Activated T-cell treated with anti-CD3 and anti-CD28 coated beads, Interleukin-2, amount 50 U/mL, for 48 hours (primary cell): ENCODE measurements at places on chromosomes 1 and 21.
A peak's percentile ranks its signal among the peaks of the same experiment; 100 is the strongest.

DNA sequence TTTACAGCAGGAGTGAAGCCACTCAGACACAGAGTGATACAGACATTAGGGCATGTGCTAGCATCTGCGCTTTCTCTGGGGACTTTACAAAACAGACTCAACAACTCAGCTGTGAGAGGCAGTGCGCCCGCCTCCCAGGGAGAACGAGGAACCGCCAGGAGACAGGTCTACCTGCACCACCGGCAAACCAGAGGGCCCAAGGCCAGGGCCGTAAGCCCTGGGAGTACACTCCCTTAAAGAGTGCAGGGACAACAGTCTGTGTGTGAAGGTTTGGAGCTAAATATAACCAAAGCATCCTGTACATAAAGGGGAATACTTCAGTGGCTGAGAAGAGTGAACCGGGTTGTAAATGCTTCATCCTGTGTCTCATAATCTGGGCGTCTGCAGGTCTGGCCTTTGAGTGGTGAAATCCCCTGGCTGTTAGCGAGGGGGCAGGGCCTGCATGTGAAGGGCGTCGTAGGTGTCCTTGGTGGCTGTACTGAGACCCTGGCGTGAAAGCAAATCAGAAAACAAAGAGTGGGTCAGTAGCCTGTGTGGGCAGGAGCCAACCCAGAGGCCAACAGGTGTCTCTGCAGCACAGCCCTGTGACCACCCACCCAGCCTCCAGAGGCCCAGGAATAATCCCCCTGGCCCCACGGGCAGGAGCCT, 86.9 kb downstream of the CD247 start:
- no peak for DNase-seq

- peak; percentile 92 for DNase-seq
Measured at GRCh38 chr1:156445789-156446263, 54.7 kb downstream of the MEF2D start.

DNA sequence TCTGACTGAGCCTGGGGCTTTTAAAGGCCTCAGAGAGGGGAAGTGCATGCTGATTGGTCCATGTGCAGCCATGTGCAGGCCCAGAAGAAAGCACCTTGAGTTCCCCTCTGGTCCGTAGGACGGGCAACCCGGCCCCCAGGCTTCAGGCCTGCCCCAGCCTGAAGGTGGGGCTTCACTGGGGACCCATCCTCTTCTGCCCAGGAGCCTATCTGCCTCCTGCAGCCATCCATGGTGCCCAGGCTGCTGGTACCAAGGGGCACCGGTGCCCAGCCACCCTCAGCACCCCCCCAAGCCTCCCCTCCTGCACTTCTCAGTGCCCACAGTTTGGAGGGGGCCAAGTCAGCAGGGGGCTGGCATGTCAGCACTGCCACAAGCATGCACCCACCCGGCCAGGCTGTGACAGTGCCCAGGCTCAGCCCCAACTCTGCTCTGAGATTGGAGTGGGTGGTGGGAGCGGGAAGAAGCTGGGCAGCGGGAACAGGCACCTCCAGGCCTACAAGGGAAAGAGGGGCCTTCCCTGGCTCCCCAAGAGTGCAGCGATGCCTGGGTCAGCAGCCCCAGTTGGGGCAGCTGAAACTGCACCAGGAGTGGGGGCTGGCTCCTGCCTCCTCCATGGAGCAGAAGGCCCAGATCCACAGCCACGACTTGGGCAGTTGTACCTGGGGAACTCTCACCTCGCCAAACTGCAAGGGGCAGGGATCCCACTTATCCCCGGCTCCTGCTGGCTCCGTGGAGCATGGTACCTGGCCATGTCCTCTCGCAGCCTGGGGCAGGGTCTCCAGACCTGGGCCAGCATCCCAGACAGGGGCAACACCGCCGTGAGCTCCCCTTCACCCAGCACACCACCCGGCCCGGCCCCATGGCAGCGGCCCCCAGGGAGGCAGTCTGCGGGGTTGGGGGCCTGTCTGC, 11.7 kb downstream of the COL6A2 start:
- no peak for DNase-seq

DNA sequence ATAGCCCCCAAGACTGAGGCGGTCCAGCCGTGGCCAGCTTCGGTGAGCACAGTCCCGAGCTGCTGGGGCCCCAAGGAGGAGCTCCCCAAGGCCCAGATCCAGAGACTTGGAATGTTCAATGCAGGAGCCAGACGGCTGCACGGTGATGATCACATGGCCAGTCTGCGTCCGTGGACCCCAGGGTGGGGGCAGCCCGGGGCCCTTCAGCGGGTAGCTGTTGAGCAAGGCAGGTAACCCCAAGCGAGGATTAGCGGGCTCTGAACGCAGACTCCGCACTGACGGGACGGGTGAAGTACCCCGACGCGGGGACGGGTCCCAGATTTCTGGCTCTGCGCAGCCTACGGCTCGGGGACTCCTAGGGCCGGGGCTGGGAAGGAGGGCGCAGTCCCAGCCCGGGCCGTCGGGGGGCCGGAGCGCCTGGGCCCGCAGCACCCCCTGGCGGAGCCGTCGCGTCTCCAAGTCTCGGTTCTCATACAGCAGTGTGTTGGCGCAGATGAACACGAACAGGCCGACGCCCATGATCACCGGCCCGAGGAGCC, 2.7 kb downstream of the TMEM200B start:
- DNase-seq = peak; percentile 80

DNA sequence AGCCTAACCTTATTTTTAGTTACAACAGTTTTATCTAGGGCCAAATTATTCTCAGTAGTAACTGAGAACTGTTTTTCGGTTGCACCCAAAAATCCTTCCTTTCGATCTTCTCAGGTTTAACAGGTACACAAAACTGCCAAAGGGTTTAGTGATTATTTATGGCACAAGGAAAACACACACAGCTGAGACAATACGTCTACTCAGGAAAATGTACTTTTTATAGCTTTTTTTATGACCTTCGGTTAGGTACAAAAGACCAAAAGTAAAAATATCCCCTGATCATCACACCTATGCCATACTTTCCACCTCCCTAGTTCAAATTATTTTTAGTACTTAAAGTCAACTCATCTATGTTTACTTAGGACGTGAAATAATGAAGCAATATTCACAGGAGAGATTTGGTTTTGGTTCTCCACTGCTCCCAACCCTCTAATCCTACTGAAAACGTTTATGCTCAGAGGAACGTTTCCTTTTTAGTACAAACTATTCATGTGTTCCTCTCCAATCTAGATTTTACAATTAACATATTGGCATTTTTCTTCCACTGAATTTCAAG, 48.7 kb downstream of the TTLL7 start:
- no peak for DNase-seq

- no peak for DNase-seq
Measured at GRCh38 chr1:184597650-184598357, 156.9 kb downstream of the EDEM3 start.

- DNase-seq = no peak
Measured at GRCh38 chr1:26694638-26695355, 1.0 kb upstream of the ARID1A start.

DNA sequence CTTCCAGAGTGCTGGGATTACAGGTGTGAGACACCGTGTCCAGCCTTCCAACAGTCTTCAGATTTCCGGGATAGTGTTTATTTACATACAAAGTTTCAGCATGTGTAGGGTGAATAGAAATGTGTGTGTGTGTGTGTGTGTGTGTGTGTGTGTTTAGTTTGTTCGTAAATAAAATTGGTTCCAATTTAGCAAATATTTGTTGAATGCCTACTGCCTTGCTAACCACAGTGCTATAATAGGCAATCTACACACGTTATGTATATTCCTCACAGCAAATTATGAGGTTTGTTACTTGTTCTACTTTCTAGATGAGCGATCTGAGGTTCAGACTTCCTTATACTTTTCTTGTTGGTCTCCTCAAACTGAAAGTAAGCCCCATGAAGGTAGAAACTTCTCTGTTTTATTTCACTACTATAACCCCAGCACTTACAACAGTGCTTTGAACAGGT, 32.8 kb upstream of the EPS15 start:
- no peak for DNase-seq

DNA sequence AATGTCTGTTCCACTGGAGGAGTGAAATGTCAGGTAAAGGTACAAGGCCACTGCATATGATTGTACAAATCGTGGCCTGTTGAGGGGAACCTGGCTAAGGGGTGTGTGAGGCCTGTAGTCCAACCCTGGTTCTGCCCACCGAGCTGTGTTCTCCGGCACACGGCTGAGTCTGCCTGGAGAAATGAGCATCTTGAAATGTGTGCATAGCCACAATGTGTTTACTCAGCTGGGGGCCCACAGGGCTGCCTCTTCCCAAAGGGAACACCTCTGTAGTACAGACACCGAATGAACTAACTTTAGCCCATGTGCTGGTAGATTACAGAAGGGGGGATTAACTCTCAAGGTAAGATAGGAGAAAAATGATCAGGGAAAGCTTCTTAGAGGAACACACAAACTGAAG, 30.2 kb downstream of the AK4 start:
- DNase-seq = no peak

DNA sequence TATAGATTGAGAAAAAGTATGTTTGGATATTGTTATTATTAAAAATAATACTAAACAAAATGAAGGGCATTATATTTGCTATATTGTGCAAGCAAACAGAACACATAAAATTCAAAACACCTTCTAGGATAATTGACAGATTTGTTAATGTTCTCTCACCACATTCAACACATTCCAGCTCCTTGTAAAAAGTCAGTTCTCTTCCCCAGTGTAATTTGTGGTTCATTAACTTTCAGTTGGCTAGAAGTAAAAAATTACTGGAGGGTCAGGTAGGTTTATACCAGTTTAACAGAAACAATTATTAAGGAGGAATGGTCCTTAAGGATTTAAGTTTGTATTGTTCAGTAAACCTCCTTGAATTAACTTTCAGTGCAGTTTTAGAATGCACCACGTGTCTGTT, 1235.3 kb upstream of the ADGRL2 start:
- no peak for DNase-seq

DNA sequence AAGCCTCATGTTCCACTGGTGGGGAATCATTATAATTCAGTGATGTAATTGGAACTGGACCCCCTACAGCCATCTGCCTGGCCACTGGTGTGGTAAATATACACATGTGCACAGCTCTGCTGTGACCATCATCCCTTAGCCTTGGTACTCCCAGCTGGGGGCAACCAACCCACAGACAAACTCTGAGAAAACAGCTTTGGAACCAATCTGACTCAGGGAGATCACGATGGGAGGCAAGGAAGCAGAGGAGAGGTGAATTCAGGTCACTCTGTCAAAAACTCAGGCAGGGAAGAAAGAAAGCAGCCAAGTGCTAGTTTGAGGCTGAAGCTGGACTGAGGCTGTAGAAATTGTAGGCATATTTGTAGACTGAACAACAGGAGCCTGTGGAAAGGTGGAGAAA, 197.8 kb upstream of the GALNT2 start:
- no peak for DNase-seq

DNA sequence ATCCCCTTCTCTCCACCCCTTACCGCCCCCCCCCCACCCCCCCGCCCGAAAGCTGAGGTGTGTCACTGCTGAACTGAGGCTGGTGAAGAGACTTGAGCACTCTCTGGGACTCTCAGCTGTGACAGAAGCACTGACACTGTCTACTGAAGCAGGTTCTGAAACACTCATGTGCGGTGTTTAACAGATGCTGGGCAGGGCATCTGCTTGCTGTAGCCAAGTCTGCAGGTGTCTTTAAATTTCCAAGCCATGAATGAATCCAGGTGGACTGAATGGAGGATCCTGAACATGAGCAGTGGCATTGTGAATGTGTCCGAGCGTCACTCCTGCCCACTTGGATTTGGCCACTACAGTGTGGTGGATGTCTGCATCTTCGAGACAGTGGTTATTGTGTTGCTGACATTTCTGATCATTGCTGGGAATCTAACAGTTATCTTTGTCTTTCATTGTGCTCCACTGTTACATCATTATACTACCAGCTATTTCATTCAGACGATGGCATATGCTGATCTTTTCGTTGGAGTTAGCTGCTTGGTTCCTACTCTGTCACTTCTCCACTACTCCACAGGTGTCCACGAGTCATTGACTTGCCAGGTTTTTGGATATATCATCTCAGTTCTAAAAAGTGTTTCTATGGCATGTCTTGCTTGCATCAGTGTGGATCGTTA, at the start of gene GPR52:
GPR52 (plus strand) TSS at position 99 of the 665 bp plus-strand sequence; CDS start at position 247, 148 bp downstream.
- DNase-seq = no peak

DNA sequence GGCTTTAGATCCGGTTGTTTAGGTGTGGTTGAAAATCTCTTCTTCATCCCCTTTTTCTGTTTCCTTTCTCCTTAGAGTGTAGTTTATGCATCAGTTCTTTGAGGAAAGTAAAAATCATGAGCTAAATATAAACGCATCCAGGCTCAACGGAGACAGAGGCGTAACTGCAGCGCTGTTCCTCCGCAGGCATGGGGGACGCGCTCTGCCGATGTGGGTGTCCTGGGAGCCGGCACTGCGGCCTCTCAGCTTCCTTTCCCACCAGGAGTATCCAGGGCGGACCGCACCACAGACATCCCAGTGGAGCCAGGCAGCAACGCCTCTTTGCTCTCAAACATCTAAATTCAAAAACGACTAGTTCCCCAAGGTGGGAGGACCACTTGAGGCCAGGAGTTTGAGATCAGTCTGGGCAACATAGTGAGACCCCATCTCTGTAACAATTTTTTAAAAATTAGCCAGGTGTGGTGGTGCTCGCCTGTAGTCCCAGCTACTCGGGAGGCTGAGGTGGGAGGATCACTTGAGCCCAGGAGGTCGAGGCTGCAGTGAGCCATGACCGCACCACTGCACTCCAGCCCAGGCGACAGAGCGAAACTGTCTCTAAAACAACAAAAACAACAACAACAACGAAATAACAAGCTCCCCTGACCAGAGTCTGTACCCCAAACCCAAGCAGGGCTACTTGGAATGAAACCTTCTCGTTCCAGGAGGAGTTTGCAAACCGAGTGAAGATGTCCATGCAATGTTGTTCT, 16.4 kb downstream of the SLC45A1 start:
- DNase-seq = no peak

- no peak for DNase-seq
Measured at GRCh38 chr1:33387625-33388024, 43.3 kb downstream of the PHC2 start.

DNA sequence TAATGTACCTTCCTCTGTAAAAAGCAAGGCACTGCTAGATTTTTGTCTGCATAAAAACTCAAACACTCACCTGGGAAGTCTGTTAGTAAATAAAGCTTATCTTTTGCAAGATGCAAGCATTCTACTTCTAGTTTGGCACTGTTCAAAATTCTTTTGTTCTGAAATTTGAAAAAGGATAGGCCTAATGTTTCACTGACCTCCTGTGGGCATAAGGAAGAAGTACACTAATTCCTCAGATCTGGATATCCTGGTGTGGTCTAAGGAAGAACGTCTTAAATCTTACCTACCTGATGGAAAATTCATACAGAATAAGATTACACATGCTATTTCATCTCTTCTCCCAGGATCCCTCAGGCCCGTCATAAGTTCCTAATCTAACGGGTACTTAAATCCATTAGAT, 93.5 kb upstream of the CAMK1G start:
- DNase-seq = no peak

- DNase-seq = no peak
Measured at GRCh38 chr1:32928715-32929114, 27.5 kb upstream of the TMEM54 start.

- no peak for DNase-seq
Measured at GRCh38 chr1:54987919-54988705, 7.7 kb downstream of the TMEM61 start.
